Activated B cell treated with CpG ODN at 0.5 μM for 24 hours (primary cell): ENCODE measurements at places on chromosomes 1 and 21. TPM values are rescaled to one million over a fixed set of nuclear protein-coding genes. Genes with fewer than 3 reads are reported as not detected.

DNA sequence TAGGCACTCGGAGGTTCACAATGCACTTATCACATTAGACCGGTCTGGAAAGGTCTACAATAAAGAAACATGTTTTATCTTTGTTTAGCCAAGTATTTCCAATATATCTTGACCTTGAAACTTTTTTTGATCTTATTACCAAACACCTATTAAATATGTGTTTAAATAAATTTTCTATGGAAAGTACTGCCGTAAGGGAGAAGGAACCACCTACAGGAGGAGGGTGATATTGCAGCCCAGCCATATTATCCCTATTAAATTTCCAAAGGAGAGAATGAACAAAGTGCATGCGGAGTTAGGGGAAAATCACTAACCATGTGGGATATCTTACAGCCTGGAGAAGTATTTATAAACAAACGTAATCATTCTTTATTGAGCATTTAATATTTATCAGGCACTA, 14.5 kb downstream of the BRINP2 start:
- no peak for DNase-seq

- DNase-seq = no peak
Measured at GRCh38 chr1:173097001-173097400, 46.3 kb upstream of the TNFSF18 start.

DNA sequence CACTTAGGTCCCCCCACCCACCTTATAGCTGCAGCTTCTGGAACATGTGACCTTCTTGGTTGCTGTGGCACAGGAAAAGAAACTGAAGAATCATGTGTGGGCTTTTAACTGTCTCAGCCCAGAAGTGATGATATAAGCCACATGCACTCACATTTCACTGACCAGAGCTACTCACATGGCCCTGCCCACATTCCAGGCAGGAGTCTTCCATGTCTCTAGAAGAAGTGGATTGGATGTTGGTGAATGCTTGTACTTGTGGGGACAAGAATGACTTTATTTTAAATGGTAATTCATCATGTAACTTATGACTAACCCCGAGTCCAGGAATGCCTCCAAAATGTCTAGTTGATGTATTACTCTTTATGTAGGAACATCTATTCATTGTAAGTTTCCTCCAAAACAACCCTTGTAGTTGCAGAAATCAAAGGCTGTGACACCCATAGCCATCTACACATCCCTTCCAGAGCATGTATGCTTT, 15.8 kb upstream of the CAMK1G start:
- DNase-seq = no peak

GRCh38 chr1:246932366-246932700, 585 bp upstream of the AHCTF1 start:
- DNase-seq = no peak

DNA sequence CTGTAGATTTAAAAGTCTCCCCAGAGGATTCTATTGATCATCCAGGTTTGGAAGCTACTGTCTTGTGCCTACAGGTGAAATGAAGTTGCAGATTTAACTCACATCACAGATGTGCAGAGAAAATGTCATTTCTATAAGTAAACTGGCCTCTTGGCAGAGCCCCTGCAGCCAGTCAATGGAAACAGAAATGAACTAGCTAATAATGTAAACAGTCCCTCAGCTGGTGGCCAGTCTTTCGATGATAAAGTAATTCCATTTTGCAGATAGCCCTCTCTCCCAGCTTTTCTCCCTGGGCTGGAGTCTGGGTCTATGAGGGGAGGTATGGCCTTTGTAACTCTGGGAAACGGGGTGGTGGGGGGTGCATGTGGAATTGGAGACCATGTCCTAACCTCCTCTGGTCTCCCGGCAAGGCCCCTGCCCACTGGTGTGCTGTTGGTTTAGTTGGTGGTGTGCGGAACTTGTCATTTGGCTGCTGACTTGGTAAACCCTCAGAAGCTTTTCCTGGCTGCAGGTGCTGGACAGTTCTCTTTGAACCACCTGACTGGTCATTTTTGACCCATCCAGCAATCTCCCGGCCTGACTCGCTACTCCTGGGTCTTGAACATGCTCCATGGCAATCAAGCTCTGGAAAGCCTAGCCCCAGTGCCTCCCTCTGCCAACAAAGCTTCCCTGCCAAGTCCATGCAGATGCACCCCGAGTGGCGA, 14.9 kb downstream of the TBX19 start:
- DNase-seq = no peak

GRCh38 chr1:168863772-168864171, 134.8 kb upstream of the DPT start:
- no peak for DNase-seq

DNA sequence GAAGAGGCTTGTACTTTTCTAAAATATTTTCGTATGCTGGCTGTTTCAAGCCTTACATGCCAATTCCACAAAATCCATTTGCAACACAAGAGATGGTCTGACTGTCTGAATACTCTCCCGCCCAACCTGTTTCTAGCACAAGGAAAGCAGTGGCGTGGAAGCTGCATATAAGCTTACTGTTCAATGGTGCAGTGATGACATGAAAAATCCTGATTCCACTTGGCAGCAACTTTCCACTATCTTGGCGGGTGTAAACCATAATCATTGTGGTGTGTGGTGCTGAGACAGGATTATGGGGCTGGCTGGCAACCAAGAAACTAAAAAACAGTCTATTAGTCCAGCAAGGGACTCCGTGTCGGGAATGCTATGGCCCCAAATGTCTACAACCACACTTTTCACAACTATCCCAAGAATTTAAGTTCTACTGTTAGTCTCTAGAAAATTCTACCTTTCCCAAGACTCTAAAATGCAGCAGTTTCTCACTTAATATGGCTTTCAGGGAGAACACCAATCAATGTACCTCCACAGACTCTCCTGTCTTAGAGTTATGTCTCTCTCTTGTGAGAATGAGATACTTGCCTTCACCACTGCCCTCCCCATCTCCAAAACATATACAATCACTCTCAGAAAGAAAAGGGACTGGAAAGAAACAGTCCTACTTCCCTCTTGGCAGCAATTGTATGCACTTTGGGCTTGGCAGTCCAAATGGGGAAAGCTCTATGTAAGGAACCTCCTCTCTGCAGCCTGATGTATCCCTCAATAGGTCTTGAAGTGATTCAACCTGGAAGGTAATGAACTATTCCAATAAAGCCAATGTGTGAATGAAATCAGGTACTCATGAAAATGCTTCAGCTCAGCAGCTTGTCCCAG, 9.5 kb downstream of the COLGALT2 start:
- DNase-seq = no peak

- no peak for DNase-seq
Measured at GRCh38 chr1:229124520-229125124, 146.3 kb upstream of the RAB4A start.

AGBL4 gene
- total RNA-seq = 0.24 and 0.51 TPM in 2 replicates

GGPS1 gene
- total RNA-seq = 25.4 and 33.8 TPM in 2 replicates

RNASEL gene
- 10.0 and 11.1 TPM in 2 replicates for total RNA-seq
